ENCODE measurements at places on chromosomes 12 and 14. TPM values are rescaled to one million over a fixed set of nuclear protein-coding genes. Genes with fewer than 3 reads are reported as not detected.

DNA sequence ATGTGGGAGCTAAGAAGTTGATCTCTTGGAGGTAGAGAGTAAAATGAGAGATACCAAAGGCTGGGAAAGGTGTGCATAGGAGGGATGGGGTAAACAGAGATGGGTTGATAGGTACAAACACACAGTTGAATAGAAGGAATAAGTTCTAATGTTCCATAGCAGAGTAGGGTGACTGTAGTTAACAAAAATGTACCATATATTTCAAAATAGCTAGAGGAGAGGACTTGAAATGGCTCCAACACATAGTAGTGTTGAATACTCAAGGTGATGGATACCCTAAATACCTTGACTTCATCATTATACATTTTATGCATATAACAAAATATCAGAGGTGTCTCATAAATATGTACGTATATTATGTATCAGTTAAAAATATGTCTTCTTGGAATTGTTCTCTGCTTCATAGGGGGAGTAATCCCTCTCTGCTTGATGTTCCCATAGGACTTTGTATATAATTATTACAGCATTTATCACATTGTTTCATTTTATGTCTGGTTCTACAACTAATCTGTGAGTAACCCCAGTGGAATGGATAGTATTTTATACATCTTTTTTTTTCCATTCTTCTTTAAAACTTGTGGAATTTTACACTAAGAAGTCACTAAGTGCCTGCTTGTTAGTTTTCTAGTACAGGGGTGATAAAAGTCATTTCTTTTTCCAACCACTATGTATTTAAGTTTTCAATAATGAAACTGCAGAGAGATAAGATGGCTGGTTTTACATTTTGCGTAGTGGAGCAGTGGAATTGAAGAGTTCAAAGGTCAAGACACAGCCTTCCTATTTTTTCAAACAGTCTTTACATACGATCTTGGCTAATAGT lies 1940.0 kb upstream of the SEL1L start:
- DNase-seq: no peak

- no peak for DNase-seq
These were observed 10.7 kb downstream of the NKX2-1 start for GRCh38 chr14:36509069-36509917.

DNA sequence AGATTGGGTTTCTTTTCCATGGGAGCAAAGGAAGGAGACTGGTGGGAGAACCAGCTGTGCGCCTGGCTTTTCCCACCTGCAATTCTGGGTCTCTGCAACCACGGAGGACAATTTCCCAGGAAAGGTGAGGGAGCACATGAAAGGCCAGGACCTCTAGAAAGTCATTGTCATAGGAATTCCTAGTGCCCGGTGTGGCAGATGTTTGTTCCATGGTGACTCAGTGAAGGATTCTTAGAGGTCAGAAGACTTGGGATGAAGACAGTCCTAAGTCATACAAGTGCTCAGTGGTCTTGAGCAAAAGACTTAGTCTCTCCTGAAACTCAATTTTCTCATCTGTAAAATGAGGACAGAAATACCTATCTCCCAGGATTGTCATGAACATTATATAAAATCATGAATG lies 51.3 kb downstream of the KCNA5 start:
- no peak for DNase-seq

- DNase-seq: no peak
These were observed 34.2 kb downstream of the NT5DC3 start for GRCh38 chr12:103806803-103807202.

DNA sequence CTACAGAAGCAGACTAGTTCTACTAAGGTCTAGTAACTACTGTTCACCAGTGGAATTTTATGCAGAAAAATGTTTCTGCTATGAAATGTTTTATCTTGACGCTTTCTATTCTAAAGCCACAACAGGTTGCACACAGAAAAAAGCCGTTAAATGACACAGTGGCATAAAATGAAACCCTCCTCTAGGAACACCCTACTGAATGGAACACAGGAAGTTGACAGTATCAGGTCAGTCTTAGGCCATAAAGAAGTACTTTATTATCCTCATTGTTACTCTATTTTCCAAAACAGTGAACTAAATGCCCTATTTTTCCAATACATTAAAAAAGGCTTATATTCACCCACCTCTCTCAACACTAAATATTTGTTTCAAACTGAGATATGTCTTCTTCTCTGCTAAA lies 21.9 kb downstream of the EPS8 start:
- no peak for DNase-seq

DNA sequence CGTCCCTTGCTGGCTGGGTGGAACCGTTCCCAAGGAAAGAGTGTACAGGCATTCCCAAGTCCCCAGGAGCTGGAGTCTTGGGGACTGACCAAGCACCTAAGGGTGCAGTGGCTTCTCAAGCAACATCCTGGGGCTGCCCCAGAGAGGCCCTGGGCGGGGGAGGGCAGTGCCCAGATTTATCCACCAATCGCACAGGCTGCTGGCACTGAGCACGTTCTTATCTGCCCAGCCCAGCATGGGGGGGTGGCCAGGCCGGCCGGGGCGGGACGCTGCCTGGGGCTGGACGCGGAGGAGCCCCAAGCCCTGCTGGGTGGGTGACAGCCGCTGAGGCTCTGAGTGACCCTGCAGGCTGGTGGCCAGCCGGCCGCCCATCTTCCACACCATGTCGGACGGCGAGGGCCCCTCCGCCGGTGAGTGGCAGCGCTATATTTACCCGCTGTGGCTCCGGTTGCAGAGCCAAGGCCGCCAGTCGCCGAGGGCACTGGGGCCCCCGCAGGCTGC lies 53.4 kb downstream of the CYP46A1 start:
- peak; percentile 65 for DNase-seq

Gene SVOP
- not detected for total RNA-seq

Gene GLTP
- total RNA-seq: 51.0 TPM

Gene MED13L
- 193 TPM for total RNA-seq

Gene LIN7A
- total RNA-seq: 16.5 TPM

Gene POTEG
- total RNA-seq: not detected

Gene CCDC177
- total RNA-seq: not detected

Gene PRR13
- total RNA-seq: 86.4 TPM

Gene RTN1
- total RNA-seq: 5.4 TPM

Data from sciatic nerve (tissue), 2 donors.